Activated CD8-positive, alpha-beta T cell treated with anti-CD3 and anti-CD28 coated beads for 36 hours (primary cell): ENCODE measurements at places on chromosomes 16 and 17.

DNA sequence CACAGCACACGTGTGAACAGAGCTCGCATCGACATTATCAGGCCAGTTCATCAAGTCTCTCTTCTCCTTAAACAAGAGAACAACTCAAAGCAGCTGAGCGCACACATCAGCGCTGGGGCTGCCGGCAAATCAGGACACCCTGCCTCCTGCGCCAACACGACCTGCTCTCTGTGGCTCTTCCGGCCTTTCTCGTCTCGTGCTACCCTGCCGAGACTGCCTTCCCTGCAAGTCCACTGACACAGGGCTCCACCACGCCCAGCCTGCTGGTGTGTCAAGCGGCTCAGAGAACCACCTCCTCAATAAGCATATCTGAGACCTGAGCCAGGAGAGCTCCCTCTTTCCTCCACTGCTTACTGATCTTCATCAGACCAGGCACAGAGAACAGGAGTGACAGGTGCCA, 96.9 kb downstream of the ZNF778 start:
- peak; percentile 56 for DNase-seq

DNA sequence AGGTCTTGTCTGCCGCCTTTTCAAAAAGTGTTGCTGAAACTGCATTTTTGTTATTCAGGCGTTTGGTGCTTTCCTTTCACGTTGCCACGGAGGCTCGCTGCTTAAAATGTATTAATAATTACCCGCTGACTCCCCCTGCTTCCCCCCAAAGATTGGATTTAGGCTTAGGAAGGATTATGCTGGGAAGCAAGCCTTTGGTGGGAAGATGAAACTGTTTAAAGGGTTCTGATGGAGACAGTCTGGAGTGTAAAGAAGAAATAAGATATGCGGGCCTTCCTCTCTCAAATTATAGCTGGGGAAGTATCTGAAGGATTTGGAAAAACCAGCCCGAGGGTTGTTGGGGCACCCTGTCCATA, 1.1 kb downstream of the KSR1 start:
- DNase-seq: no peak

DNA sequence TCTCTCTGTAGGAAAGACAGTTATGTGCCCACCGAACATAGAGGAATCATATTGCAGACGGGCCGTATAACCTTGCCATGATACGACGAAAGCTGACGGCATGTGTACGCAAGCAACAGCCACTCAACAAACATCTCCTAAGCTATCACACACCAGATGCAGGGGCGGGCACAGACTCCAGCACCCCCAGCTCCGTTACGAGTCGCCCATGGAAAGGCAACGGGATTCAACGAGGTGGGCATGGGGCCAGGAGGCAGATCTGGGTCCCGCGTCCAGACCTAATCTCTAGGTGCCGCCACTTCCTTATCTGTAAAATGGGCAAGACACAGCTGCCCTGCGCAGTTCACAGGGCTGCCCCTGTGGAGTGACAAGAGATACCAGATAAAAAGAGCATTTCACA, 35.6 kb downstream of the ABR start:
- no peak for DNase-seq

DNA sequence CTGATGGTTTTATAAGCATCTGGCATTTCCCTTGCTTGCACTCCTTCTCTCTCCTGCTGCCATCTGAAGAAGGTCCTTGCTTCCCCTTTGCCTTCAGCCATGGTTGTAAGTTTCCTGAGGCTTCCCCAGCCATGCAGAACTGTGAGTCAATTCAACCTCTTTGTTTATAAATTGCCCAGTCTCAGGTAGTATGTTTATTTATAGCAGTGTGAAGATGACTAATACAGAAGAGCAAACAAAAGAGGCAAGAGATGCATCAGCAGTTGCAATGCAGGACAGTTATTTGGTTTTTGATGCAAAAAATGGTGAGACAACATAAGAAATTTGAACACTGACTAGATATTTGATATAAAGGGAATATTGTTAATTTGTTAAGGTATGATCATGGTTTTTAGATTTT, 16.8 kb downstream of the TMEM100 start:
- no peak for DNase-seq

DNA sequence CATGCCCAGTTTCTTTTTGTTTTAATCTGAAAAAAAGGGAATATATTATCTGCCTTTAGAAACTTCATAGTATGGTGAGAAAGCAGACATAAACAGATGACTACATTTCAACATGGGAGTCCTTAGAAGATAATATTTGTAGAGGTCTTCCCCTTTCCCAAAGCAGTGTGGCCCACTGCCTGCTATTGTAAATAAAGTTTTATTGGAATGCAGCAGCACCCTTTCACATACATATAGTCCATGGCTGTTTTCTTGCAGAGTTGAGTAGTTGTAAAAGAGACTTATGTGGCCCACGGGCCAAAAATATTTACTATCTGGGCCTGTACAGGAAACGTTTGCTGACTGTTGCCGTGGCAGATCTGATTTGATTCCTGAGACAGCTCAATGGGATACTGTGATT, 8.5 kb downstream of the KATNIP start:
- no peak for DNase-seq

DNA sequence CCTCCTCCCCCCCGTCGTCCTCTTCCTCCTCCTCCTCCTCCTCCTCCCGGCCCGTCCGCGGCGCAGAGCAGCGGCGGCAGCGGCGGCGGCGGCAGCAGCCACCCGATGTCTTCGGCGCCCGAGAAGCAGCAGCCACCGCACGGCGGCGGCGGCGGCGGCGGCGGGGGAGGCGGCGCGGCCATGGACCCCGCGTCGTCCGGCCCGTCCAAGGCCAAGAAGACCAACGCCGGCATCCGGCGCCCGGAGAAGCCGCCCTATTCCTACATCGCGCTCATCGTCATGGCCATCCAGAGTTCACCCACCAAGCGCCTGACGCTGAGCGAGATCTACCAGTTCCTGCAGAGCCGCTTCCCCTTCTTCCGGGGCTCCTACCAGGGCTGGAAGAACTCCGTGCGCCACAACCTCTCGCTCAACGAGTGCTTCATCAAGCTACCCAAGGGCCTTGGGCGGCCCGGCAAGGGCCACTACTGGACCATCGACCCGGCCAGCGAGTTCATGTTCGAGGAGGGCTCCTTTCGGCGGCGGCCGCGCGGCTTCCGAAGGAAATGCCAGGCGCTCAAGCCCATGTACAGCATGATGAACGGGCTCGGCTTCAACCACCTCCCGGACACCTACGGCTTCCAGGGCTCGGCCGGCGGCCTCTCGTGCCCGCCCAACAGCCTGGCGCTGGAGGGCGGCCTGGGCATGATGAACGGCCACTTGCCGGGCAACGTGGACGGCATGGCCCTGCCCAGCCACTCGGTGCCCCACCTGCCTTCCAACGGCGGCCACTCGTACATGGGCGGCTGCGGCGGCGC, at the start of gene FOXF1:
FOXF1 (plus strand) TSS at position 63 of the 797 bp plus-strand sequence; CDS start at position 106, 43 bp downstream.
- DNase-seq: peak; percentile 33

GRCh38 chr16:47213761-47214440, 70.2 kb upstream of the NETO2 start:
- DNase-seq: no peak

GRCh38 chr17:28722417-28723158, 2.8 kb downstream of the RPL23A start:
- no peak for DNase-seq

GRCh38 chr17:30924341-30924740, 2.6 kb downstream of the ADAP2 start:
- no peak for DNase-seq

DNA sequence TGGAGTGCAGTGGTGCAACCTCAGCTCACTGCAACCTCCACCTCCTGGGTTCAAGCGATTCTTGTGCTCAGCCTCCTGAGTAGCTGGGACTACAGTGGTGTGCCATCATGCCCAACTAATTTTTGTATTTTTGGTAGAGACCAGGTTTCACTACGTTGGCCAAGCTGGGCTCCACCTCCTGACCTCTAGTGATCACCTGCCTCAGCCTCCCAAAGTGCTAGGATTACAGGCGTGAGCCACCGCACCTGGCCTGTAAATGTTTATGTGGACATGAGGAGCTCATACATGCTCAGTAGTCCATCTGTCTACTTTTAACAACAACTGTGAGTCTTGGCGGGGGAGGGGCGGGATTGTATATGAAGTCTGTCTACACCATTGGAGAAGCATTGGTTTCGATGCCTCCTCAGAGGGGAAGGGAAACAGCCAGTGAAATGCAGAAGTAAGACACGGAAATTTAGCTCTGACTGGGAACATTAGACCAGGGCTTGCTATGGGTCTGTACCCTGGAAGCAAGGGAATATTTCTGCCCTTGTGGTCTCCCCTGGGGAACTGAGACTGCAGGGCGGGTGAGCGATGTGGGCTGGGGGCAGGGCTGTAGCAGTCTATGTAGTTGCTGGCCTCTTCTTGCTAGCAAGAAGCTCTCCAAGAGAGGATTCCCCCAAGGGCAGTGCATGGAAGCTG, 9.3 kb downstream of the NUBP1 start:
- DNase-seq: no peak

- DNase-seq: no peak
Measured at GRCh38 chr17:58680038-58680369, 11.8 kb downstream of the TEX14 start.

DNA sequence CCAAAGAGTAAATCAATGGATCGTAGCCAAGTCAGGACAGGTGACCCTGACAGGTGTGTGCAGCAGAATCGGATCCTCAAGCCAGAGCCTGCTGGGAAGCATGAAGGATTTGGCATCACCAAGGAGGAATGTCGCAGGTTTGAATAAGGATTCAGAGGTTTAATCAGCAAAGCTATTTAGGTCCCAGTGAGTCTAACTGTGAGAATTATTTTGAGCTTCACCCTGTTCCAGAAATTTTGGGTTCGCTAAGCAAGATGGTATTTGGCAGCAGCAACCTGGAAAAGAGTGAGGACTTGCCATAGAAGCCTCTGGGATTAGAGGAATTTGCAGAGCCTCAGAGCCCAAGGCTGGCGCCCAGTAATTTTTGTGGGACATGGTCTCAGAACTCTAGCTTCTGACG, 173.0 kb downstream of the CCDC182 start:
- no peak for DNase-seq

DNA sequence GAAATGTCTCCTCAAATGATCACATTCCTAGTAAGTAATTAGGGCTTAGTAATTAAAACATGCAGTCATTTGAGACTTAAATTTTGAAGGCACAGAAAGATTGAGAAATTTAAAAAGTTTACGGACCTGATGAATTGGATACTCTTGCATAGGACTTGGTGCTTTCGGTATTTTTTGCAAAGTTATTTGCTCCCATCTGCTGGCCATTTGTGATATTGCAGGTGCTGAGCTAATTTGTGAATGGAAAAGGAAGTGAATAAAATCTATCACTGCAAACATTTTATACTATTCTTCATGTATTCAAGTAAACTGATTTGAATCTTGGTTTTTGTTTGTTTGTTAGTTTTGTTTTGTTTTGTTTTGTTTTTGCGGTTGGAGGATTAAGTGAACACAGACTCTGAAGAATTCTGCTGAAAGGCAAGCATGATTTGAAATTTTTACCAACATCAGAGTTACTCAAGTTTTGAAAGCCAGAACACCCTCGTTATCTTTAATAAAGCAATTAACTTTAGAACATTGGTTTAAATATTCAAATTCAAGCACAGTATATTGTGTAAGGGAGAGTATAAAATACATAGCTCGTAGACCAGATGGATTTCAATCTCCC, 689.5 kb upstream of the RBFOX1 start:
- DNase-seq: peak; percentile 67

DNA sequence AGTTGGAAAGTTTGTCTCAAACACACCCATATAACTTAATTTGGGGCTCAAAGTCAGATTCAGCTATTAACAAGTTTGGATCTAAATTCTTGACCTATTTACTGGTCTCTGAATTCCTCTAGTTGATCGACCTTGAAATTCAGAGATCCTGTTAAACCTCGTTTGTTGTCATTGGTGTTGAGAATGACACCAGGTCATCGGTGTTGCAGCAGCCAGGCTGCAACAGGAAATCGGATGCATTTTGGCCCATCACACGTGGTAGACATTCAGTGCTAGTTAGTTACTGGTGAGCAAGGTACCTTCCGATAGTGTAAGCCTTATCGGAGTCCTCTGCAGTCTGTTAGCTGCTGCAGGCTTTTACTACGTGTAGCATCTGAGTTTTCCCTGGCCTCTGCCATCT, 82.3 kb downstream of the WWP2 start:
- DNase-seq: no peak

DNA sequence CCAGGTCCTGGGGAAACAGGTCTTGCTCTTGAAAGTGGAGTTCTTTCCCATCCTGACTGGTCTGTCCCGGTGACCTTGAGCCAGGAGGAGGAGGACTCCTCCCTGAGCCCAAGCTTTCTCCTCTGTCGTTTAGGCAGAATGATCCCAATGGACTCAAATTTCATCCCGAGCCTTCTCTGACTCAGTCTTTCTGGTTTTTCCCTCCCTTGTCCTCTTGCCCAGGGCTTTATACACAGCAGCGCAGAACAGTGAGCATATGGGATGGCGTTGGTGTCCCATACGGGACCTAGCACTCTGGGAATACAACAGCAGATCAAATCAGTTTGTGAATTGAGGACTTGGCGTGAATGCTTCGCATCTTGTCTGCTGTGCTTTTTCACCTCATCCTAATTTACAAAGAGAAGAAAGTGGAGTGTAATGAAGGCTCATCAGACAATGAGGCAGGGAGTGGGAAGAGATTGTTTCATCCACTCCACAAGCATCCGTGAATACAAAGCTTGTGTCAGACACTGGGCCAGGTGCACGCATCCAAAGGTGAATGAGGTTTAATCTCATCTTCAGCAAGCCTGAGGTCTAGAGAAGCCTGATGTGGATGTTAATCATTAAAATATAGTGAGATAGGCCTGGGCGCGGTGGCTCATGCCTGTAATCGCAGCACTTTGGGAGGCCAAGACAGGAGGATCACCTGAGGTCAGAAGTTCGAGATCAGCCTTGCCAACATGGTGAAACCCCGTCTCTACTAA, 1.1 kb upstream of the XYLT1 start:
- no peak for DNase-seq

- no peak for DNase-seq
Measured at GRCh38 chr16:30357715-30358576, 2.8 kb upstream of the CD2BP2 start.

DNA sequence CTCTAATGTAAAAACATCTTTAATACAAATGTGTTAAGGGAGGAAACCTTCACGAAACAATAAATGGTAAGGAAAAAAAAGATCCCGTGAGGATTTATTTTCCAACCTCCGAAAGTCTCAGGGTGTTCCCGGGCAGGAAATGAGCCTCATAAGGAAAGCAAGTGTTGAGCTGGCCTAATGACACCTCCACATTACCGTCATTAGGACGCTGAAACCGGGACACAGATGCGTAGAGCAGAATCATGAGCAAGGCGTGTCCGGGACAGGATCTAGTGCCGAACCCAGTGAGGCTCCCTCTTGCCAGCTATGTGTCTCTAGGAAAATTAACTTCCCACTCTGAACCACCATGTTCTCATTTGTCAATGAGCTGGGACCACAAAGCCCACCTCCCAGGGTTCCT, 22.7 kb upstream of the CYTH1 start:
- peak; percentile 43 for DNase-seq
